ENCODE measurements at places on chromosomes 5 and 9.

DNA sequence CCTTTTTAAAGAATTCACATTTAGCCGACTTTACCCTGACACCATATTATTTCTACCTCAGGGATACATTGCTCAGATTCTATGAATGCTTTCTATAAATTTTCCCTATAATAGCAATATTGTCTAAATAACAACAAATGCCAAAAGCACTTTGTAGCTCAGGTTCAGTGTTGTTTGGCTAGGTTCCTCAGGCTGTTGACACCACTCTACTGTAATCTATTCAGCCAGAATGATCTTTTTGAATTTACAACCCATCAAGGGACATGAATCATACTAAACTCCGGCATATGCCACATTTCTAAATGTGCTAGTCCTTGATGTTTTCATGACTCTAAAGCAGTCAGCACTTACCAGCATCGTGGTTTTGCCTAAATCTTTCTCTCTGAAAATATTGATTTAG lies 641.5 kb upstream of the CDH10 start:
- no peak for DNase-seq

GRCh38 chr9:124273427-124274160 lies 15.8 kb downstream of the NEK6 start:
- DNase-seq, result no peak

DNA sequence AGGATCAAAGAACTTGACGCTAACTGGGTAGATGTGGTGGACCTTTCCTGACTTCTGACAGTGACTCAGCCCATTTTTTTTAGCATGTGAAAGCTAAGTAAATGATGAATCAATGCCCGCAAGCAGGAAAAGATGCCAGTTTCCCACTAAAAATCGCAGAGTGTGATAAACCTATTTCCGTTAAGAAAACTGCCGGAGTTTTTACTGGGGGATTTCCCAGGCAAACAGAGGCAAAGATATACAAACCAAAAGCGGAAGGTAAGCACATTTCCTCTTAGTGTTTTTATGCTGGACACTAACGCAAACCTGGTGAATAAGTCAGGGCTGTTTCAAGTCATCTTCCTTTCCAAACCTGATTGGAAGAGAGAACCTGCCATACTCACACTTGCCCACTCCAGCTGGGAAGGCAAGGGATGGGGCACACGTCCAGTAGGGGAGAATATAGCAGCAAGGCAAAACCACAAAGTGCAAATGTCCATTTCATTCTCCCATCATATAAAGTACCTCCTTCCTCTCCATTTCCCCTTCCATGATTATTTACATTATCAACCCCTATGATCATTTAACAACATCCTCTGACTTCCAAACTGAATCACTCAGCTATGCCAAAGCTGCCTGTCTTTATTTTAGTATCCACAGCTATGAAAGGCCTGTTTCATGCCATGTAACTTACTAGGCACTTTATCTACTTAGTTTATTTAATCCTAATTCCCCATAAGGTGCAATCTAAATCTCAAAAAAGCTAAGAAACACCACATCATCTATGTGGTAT lies 349.7 kb upstream of the RFX3 start:
- no peak for DNase-seq

DNA sequence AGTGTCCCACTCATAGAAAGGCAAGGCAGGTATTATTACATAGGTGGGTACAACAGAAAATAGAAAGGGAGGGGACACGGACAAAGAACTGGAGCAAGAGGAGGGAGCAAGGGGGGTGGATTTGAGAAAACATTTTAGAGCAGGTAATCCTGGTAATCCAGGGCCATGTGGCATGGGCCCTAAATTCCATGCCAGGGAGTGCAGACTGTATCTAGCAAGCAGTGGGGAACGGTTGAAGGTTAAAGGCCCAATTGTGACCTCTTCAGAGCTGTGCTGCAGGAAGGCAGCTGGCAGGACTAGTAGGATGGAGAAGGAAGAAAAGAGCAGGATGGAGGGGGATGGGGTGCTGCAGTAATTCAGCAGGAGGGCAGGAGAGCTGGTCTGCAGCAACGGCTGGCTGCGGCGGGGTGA lies 75.2 kb downstream of the PDE6A start:
- no peak for DNase-seq

GRCh38 chr5:1401536-1402138 lies 43.6 kb downstream of the SLC6A3 start:
- DNase-seq, result no peak

GRCh38 chr9:129023036-129023907 lies 4.9 kb downstream of the SH3GLB2 start:
- DNase-seq, result no peak

GRCh38 chr5:81980160-81980559 lies 8.3 kb downstream of the ATG10 start:
- no peak for DNase-seq

GRCh38 chr5:149442563-149443182 lies 63.6 kb upstream of the IL17B start:
- DNase-seq, result peak; percentile 26

DNA sequence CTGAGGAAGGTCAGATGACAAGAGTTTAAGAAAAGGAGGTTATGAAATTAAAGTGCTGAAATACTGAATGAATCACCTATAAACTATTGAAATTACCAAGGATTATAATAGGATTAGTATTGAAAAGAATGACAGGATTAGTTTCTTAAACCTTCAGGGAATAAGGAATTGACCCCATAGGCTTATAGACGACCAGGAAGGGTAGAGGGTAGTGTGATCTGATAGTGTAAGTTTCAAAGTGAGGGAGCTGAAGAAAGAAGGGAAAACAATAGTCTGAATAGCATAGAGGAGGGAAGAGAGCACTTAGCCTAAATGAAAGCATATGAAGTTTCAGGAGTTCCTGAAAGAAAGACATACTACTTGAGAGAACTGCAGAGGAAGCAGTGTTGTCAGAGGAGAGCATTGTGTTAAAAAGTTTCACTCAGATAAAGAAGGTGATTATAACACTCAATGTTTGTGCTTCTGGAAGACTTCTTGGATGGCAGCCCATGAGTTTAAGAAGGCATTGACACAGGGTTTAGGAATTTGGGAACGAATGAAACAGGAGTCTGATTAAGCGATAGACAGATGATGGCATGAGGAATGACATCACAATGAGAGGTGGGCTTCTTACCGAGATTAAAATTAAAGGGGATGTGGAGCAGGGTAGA lies 557.9 kb upstream of the GRAMD2B start:
- DNase-seq, result no peak

GRCh38 chr9:128911529-128912035 lies 9.2 kb upstream of the PHYHD1 start:
- DNase-seq, result no peak

- DNase-seq, result no peak
Measured at GRCh38 chr5:89147031-89147430, 264.0 kb upstream of the MEF2C start.

DNA sequence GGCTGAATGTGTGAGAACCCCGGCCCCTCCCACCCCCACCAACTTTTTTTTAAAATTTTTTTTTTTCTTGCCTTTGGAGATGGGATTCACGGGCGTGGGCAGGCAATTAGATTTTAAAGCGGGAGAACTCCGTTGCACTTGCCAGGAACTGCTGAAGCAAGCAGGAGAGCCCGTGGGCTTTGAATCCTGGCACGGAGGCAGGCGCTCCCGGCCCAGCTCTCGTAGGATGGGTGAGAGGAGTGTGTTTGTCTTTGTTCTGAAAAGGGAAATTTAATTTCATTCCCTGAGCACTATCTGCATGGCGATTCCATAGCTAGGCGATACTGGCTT lies 54.3 kb upstream of the BOD1 start:
- DNase-seq, result no peak

DNA sequence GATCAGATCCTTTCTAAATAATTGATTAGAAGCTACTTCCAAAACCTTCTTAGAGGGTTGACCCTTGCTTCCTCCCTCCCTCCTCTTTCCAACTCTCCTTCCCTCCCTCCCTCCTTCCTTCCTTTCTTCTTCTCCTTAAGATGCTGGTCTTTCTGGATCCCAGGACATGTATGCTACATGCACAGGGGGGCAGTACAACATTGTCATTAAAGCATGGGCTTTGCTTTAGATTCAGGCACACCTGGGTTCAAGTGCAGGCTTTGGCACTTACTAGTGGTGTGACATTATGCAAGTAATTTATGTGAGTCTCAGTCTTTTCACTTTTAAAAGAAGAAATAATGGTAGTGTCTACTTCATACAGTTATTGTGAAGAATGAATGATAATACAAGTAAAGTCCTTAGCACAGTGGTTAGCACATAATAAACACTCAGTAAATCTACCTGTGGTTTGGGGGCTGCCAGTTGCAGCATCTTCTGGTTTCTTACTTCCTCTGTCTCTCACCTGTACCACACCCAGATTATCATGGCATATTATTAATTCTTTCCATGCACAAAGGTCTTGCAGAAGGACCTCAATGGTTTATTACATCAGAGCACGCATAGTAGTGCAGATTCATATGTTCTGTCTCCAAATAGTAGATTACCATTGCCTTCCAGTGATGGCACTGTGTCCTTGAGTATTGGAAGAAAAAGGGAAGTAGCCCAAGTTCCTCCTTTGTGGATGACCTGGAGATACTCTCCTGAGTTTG lies 154.1 kb downstream of the ARHGAP26 start:
- DNase-seq, result no peak

DNA sequence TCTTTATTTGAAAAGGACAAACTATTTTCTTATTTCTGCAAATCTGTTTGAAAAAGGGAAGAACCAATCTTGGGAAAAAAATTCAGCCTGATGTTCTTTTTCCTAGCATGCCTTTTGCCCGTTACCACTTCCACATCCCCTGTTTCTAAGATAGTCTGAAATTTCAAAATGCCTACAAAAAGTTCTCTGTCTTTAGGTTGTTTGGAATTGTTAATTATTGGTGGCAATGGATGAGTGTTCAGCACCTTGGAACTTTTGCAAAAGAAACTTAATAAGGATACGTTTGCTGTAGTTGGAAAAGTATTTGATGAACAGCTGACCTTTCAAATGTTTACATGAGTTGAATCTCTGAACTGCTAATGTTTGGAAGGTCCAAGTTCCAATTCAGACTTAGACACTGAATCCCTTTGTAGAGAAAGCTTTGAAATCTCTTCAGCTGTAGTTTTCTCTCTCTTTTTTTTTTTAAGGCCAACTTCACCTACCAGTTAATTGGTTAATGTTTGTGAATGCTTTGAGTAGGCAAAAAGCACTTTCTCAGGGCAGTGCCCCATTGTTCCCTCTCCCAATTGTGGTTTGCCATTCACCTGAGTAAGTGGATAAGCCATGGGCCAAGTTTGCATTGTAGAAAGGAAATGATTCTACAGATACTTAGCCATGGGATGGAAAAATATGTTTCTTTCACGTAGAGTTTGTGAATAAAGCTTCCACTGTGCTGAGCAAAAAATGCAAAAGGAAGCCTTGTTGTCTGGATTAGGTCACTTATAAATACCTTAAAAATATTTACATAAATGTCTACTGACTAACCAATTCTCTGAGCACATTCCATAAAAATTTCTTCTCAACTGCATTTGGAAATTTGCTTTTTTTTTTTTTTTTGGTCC lies 156.4 kb upstream of the ELL2 start:
- no peak for DNase-seq

- no peak for DNase-seq
Measured at GRCh38 chr9:37187713-37188439, 67.5 kb downstream of the ZCCHC7 start.

- no peak for DNase-seq
Measured at GRCh38 chr5:116953251-116953930, 378.8 kb upstream of the SEMA6A start.

- no peak for DNase-seq
Measured at GRCh38 chr9:38747941-38748340, 28.0 kb upstream of the FAM240B start.

GRCh38 chr9:34707130-34707529 lies 2.8 kb downstream of the CCL21 start:
- DNase-seq, result no peak

DNA sequence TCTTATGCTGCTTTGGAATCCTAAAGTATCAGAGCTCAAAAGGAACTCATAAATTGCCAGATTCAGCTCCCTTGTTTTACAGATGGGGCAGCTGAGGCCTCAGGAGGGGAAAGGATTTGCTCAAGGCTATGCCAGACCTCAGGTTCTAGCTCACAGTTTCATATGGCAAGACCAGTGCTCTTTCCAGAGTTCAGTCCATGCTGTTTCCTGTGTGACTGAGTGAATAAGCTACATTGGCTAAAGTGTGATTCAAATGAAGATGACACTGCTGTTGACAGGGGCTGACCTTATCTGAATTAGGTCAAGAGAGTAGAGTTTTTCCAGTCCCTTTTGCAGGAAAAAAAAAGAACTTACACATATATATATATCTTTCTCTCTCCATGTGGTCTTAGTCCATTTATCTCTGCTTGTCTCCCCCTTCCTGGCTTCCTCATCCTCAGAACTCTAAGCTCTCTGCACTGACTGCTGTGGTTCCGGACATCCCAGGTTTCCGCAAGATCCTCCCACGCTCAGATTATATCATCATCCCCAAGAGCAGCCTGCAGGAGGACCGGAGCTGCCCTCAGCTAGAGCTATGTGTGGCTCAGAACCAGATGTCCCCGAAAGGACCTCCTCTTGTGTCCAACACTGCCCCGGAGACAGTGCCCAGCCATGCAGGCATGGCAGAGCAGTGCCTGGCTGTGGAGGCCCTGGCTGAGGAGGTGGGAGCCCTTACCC lies 9.3 kb downstream of the HMGXB3 start:
- no peak for DNase-seq

- no peak for DNase-seq
Measured at GRCh38 chr5:128287740-128288139, 204.2 kb downstream of the SLC12A2 start.

DNA sequence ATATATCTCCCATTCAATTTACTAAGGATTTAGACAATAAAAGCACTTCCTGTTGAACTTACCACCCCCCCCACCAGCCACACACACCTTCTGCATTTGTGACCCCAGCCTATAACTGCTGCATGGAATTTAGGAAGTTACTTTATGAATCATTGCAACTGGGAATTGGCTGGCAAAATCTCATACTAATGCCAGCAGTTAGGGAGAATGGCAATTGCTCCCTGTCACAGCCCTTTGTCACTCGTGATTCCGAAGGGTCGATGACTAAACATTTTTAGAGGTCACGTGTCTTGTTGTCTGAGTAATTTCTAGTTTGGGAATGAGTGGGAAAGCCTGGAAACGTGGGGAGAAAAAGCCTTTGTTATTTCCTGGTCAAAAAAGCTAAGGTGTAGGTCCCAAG lies 46.6 kb upstream of the PCA3 start:
- no peak for DNase-seq

GRCh38 chr5:41695920-41696582 lies 174.2 kb downstream of the OXCT1 start:
- no peak for DNase-seq

GRCh38 chr5:126927429-126927828 lies 102.9 kb downstream of the MARCHF3 start:
- no peak for DNase-seq

Data from stimulated activated CD4-positive, alpha-beta T cell treated with anti-CD3 and anti-CD28 coated beads, Interleukin-15, amount 100 ng/mL, for 1 hour (primary cell).